ENCODE measurements at places on chromosomes 16 and 17. TPM values are rescaled to one million over a fixed set of nuclear protein-coding genes. Genes with fewer than 3 reads are reported as not detected.

DNA sequence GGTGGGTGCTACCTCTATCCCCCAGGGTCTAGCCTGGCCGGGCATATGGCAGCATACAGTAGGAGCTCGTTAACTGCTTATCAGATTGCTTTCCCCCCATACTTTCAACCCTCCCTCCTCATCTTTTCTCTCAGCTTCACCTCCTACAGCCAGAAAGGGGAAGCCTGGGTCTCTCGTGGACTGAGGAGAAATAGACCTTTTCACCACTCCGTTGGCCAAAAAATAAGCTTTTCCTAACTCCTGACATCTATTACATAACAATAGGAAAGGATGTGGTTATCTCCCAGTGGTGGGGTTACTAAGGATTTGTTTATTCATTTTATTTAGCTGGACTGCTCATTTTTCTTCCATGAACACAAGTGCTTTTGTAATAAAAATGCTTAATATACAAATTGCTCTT lies 9.0 kb upstream of the CXCL16 start:
- H3K4me1 ChIP-seq = peaks cover 5% of the 10 kb centered on the region
- no peak for DNase-seq
- no peak overlapping the region for H3K4me3 ChIP-seq
- no peak overlapping the region for H3K27ac ChIP-seq

DNA sequence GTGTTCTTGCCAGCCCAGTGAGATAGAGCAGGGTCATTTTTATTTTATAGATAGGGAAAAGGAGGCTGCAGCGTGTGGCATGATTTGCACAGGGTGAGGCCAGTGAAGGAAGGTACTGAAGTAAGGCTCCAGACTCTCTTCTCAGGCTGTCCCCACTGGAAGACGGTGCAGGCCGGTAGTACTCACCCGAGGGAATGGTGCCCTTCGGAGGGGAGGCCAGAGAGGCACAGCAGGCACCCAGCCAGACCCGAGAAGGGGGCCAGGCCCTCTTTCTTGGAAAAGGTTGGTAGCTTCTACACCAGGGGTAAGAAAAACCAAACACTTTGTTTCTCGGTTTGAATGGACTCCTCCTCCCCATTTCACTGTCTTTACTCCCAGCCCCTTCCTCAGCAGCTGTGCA lies 288 bp downstream of the ANKRD40CL start:
- H3K4me1 ChIP-seq = peaks cover 33% of the 10 kb centered on the region
- DNase-seq = no peak
- H3K27ac ChIP-seq = no peak overlapping the region
- H3K27me3 ChIP-seq = no peaks in the 10 kb centered on the region
- H3K4me3 ChIP-seq = no peak overlapping the region

GRCh38 chr16:86229866-86230656 lies 280.3 kb upstream of the FOXF1 start:
- H3K36me3 ChIP-seq = no peaks in the 10 kb centered on the region
- no peak overlapping the region for H3K27ac ChIP-seq
- H3K4me3 ChIP-seq = no peak overlapping the region
- DNase-seq = no peak
- H3K4me1 ChIP-seq = no peaks in the 10 kb centered on the region
- no peaks in the 10 kb centered on the region for H3K27me3 ChIP-seq

MMP25 gene
- 4.2 TPM for total RNA-seq

Measured in thoracic aorta (tissue), 2 donors.